T follicular helper cell (primary cell): ENCODE measurements at places on chromosomes 11 and 22.
A peak's percentile ranks its signal among the peaks of the same experiment; 100 is the strongest.

DNA sequence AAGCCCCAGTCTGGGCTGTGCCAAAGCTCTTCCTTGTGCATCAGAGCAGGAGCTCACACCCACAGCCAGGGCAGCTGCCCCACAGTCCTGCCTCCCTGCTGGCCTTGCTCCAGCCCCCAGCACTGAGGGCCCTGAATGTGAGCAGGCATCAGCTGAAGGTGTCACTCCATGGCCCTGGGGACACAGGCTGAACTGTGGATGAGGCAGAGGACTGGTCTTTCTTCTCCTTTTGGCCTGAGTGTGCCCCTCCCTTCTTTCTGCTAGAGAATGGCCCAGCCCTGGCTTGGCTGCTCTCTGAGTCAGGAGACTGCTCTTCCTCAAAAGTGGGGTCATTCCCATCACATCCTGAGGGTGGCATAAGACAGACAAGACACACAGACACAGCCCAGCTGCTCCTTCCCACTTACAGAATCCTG, 16.2 kb downstream of the OTOG start:
- no peak for DNase-seq

DNA sequence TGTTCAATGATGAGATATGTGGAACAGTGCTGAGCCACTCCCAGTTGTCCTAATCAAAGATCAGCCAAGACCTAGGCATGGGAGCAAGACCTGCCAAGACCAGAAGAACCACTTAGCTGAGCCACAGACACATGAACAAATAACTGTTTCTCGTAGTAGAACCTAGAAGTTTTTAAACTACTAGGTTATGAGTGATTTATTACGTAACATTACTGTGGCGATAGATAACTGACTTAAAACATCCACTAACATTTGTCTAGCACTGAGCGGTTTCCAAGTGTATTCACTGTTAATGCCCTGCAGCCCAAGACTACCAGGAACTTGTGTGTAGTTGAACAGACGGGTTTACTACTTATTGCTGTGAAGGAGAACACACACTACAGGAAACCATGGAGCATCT, 120.4 kb downstream of the SERGEF start:
- no peak for DNase-seq

DNA sequence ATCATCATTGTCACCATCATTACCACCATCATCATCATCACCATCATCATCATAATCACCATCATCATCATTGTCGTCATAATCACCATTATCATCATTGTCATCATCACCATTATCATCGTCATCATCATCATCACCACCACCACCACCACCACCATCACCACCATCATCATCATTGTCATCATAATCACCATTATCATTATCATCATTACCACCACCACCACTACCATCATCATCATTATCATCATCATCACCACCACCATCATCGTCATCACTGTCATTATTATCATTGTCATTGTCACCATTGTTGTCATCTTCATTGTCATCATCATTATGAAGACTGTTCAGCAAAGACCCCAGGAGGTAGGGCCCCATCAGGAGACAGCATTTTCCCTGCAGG, 33.3 kb downstream of the SMIM38 start:
- no peak for DNase-seq

GRCh38 chr11:15150507-15150906, 35.8 kb downstream of the INSC start:
- DNase-seq = no peak

DNA sequence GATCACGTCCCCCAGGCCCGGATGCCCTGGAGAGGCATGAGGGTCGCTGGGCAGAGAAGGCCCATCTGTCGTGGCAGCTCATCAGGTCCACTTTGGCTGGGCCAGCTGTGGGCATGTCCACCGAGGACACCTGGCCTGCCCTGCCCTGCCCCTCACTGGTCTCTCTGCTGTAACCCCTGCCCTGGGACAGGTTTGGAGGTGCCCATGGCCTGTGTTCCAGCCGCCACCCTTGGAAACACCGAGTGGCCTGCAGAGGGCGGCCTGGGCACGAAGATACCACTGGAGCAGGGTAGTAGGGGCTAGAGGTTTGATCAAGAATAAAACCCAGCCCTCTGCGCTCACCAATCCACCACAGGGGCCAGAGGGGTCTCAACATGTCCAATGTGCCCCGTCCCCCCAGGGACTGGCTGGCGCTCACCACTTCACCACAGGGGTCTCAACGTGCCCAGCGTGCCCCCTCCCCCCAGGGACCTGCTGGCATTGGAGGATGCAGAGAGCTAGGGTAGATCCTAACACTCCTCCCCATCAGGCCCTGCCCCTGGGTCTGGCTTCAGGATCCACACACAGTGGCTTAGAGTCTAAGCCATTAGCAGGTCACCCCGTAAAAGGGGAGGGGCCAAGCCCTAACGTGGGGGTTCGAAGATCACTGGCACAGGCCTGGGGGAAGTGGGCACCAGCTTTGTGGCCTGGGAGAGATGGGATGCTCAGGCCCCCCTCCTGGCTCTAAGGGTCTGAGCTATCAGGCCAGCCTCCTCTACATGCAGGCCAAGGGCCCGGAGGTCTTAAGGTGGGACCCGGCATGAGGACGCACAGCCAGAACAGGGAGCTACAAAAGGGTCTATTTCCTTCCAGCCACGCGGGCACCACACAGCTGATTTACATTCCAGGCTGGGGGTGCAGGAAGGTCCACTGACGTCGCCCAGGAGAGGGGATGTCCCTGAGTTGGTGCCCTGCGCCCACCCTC, 1.3 kb upstream of the HDAC10 start:
- peak; percentile 59 for DNase-seq

DNA sequence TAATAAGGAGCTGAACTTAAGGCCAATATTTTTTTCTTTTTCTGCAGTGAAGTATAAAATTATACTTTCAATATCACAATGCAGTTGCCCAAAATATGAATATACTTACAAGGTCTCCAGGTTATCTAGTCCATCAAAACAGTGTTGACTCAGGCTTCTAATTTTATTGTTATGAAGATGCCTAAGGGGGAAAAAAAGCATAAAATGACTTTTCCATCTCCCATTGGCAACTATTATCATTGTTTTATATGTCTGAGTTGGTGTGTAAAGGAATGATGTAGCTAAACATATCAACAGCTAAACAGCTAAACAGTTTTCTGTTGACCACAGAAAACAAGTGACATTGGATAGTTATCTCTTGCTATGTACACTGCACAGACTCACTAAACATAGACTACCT, 21.2 kb upstream of the CCDC34 start:
- no peak for DNase-seq

DNA sequence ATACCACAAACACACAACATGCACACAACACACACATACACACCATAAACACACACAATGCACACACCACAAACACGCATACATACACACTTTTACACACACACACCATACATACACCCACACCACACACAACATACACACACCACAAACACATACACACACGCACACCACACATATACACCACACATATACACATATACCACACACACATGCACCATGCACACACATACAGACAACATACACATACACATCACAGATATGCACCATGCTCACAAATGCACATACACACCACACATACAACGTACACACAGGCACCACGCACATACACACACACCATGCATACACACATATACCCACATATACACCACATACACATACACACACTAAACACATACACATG, 11.7 kb upstream of the B4GALNT4 start:
- no peak for DNase-seq

DNA sequence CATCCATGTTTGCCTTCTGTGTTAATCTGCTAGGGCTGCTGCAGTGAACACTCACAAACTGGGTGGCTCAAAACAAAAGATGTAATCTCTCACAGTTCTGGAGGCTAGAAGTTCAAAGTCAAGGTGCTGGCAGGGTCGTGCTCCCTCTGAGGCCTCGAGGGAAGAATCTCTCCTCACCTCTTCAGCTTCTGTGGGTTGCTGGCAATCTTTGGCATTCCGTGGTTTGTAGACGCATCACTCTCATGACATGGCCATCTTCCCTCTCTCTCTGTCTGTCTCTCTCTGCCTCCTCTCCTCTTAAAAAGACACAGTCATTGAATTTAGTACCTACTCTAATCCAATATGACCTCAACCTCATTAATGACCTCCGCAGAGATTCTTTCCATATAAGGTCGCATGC, 78.8 kb downstream of the TSPAN18 start:
- DNase-seq = no peak

GRCh38 chr11:124717786-124718651, 21.7 kb upstream of the NRGN start:
- peak; percentile 8 for DNase-seq

DNA sequence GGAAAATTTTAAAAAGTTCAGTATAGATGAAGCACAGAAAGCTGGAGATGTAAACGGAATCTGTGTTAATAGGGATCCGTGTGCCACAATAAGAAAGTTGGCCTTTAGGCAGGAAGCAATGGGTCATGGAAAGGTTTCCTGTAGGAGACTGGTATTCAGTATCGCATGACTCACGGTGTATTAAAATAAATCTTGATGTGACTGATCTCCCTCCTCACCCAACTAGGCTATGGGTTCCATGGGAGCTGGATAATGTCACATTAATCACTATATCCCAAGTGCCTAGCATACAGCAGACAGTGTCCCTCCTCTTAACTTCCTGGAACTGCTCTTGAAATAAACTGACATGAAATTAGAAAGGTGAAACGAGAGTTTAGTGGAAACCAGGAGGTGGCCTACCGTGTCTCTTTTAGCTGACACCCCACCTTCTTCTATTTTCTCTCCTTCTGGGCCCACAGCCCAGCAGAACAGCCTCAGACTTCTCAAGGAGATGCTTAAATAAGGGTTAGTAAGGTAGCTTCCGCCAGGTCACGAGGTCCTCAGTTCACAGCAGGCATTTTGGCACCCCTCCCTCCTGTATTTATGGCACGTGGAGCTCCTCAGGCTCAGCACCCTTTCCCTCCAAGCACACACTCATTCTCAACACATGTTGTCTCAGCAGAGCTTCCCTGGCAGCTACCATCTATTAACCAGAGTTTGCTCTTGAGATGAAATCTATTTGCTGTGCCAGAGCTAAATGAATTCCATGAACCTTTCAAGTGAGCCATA, 118.8 kb downstream of the NXPE2 start:
- no peak for DNase-seq

DNA sequence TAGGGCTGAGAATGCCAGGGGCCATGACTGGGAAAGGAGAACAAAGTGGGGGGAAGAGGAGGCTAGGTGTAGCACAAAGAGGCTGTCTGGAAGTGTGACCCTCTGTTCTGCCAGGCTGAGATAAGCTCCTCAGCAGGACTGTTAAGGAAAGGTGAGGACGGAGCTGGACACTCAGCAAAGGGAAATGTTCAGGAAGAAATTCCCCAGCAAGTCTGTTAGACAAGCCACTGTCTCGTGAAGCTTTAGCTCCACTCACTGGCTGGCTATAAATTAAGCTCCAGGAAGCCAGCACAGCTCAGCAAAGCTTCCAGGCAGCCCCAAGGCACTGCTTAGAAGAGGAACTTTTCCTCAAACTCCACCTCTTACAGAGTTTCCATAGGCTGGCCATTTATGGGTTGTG, 181.2 kb upstream of the API5 start:
- DNase-seq = no peak

- DNase-seq = no peak
These were observed 14.0 kb downstream of the CBX7 start for GRCh38 chr22:39138357-39138997.

DNA sequence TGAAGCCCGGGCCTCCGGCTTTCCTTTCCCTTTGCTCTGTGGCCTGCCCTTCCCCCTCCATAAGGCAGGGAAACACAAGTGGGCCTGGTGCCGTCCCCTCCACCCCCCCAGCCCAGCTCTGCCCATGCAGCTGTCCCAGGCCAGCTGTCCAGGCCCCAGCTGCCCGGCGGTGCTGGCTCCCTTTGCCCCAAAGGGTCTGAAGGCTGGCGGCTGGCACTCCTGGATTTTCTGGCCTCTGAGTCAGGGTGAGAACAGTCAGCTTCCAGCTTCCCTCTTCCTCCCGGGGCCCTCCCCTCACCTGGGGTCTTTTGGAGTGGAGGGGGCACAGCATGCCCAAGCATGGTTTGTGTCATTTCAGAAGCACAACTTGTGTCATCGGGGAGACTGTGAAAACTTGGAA, 27.8 kb downstream of the CD82 start:
- DNase-seq = no peak

DNA sequence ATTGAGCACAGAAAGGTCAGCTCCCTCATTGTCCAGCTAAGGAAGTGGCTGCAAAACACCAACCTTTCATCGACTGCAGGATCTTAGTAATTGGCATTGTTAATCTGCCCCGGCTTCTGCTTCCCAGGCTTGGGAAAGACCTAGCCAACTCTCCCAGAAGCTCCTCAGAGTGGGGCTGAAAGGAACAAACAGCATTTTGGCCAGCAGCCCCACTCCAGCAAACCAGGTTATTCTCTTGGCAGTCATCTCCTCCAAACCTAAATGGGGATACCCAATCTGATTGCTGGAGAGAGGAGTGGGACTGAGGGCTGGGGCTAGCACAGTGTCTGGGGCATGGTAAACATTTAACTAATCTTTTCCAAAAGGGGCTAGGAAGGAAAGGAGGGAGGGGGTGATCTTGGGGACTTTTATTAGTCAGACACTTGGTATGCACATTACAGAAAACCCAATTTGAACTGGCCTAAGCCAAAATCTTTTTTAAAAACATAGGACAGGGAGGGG, 294.4 kb downstream of the MN1 start:
- no peak for DNase-seq

- DNase-seq = no peak
These were observed 73.7 kb downstream of the PHF21A start for GRCh38 chr11:46047520-46047919.

GRCh38 chr11:114183044-114183511, 113.1 kb upstream of the NNMT start:
- peak; percentile 14 for DNase-seq

DNA sequence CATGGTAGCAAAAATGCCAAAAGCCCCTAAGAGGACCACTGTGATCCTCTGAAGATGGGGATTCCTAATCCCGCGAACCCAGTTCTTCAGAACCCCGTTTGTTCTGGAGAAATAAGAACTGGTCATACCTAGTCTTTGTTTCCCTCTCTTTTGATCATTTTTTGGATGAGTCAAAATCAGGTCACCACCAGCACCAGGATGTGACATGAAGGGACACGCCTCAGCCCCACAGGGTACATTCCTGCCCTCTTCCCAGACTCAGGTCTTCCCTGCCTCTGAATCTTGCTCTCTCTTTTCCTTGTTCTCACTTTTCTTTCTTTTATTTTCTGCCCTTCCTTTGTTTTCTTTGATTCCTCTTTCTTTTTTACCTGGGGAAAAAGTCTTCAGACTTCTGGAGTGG, 14.6 kb upstream of the ANO1 start:
- DNase-seq = no peak

DNA sequence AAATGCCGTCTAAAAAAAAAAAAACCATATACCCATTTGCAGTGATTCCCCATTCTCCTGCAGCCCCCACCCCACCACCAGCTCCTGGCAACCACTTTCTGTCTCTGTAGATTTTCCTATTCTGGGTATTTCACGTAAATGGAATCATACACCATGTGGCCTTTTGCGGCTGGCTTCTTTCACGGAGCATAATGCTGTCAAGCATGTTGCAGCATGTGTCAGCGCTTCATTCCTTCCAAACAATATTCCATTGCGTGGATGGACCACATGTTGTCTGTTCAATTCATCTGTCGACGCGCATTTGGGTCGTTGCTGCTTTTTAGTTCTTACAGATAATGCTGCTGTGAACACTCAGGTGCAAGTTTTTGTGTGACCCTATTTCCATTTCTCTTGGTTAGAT, 14.8 kb upstream of the EMID1 start:
- DNase-seq = no peak
